ENCODE measurements at places on chromosomes 13 and 19.
A peak's percentile ranks its signal among the peaks of the same experiment; 100 is the strongest.

- DNase-seq, result peak; percentile 37
Measured at GRCh38 chr19:47176627-47177090, 46.0 kb downstream of the SAE1 start.

GRCh38 chr13:51050021-51050830 lies 60.8 kb downstream of the C13orf42 start:
- no peak for DNase-seq

DNA sequence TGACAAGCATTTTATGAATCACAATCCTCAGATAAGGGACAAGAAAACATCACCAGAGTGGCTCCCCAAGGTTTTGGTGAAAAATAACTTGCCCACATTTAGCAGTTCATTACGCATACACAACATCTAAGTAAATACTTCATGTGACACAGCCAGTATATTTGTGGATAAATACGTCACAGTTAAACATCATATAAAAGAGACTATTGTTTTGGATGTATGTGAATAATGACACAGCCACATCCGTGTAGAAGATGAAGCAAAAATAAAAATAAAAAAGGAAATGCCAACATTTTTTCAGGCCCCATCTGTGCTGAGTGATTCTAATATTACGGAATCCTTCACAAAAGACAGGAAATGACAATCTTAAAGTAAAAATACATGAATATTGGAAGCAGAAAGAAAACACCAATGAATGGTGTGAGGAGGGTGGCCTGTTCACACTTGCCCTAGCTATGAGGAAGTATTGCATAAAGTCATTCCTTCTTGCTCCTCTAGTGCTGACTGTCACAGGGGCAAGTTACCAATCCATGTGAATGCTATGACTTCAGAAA lies 457.1 kb downstream of the KLF12 start:
- DNase-seq, result no peak

DNA sequence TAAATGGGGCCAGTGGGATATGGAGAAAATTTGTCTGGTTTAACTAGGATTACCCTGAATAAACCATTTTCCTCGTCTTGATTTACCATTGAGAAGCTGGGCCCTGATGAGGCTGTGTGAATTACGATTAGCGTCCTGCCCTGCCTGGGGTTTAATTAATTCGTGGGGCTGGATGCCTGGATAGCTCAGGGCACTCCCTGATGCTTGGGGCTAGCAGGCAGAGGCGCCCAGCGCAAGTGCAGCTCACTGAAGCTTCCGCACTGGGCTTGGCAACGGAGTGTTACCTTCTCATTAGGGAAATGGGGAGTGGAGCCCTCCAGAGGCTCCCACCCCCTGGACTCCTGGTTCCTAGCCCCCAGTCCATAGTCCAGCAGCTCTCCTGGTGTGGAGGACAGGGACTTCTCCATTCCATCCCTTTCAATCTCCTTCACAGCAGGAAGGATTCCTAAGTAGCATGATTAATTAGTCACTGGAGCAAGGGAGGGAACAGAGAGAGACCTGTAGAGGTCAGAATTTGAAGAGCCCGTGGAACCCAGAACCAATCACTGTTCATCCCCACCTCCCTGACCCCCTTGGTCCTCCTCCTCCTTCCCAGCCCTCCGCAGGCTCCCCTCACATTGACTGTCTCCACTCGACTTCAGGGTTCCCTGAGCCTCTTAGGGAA lies 107.2 kb downstream of the UQCRFS1 start:
- no peak for DNase-seq

GRCh38 chr19:2814426-2814825 lies 5.2 kb upstream of the ZNF554 start:
- DNase-seq, result no peak

DNA sequence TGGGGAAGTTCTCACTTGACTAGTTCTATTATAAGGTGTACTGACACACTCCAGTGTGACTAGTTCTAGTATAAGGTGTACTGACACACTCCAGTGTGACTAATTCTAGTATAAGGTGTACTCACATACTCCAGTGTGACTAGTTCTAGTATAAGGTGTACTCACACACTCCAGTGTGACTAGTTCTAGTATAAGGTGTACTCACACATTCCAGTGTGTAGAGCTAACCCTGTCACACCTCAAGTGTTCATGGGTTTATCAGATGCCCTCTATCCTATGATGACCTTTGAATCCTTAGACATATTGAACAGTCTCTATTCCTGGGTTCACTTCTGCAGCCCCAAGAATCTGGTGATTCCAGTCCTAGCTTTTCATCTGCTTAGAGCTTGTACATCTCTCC lies 54.6 kb upstream of the MYO16 start:
- DNase-seq, result no peak

GRCh38 chr13:107838588-107839161 lies 376.7 kb downstream of the LIG4 start:
- no peak for DNase-seq

DNA sequence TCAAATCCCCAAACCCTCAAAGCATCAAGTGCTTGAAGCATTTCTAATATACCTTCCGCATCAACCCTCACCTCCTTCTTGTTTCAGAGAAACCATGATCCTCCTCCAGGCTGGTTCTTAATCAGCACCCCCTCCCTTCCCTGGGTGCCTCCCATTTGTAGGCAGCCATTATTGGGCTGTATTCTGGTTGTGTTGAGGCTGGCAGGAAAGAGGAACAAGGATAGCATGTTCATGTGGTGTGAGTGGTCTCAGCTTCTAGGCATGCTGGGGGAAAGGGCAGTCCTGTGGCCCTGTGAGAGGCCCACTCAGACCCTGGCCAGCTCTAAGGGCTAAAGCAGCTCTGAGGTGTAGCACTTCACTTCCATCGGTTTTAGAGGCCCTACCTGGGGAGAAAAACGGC lies 18.9 kb upstream of the TRIM13 start:
- no peak for DNase-seq

- DNase-seq, result no peak
Measured at GRCh38 chr19:21134934-21135366, 6.9 kb upstream of the ZNF431 start.

DNA sequence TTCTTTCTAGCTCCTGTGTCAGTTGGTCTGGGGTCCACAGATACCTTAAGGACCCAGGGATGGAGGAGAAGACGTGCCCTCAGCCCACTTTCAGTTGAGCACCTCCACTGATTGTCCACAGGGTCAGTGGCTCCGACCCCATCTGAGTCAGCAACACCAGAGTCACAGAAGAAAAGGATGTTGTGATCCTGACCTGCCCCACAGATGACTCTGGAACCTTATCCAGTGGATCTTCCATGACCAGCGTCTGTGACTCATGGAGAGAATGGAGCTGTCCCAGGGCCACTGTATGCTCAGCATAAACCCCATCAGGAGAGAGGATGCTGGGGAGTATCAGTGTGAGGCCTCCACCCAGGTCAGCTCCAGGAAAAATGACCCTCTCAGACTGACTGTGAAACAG lies 22.0 kb downstream of the CEACAM4 start:
- DNase-seq, result no peak

DNA sequence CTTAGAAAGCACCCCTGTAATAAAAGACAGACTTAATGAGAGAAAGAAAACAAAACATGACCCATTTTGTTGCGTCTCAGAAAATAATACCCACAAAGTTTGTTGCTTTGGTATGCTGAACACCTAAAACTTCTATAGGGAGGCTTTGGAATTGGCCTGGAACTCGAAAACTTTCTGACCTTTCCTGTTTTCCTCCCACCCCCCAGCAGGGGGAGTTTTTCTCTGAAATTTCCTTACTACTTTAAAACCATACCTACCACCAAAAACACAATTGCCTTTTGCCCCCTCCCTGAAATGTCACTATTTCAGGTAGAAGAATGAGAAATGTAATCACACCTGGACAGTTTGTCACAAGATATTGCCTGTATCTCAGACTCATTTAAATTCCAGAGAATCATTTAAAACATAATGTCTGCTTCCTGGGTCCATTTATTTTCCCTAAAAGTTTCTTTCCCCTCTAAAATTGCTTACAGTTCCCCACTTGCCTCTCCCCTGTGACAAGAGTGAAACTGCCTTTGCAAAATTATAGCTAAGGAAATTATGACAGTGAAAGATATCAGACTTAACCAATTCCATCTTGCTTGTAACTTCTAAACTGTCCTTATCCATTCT lies 2700.2 kb downstream of the PCDH9 start:
- DNase-seq, result peak; percentile 16

- DNase-seq, result no peak
Measured at GRCh38 chr13:109704771-109705635, 81.4 kb downstream of the IRS2 start.

DNA sequence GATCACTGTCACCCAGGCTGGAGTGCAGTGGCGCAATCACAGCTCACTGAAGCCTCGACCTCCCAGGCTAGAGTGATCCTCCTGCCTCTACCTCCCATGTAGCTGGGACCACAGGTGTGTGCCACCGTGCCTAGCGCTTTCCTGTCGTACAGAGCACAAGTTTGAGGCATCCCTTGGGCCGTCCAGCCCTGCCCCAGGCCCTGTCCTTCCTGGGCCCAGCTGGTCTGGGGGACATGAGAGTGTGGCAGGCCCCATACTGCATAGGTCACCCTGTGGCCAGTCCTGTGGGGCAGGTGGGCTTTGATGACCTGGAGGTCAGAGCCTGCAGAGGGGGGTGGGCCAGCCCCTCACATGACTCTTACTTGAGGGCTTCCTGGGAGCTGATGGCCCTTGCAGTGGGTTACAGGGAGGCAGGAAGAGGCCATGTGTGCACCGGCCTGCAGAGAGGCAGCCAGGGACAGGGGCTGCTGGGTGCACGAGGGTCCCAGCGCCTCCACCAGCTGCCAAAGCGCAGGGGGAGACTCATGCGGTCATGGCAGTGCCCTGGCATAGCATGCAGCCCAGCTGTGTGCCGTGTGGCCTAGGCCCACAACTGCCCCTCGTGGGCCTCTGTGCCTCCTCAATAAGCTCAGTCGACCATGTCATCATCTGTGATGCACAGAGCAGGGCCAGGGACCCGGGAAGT lies 61.4 kb downstream of the KDM4B start:
- no peak for DNase-seq
